ENCODE measurements at places on chromosomes 11 and 22.

- H3K4me1 ChIP-seq, result no peaks in the 10 kb centered on the region
- no peak overlapping the region for H3K27ac ChIP-seq
- H3K4me3 ChIP-seq, result no peak overlapping the region
- no peak for DNase-seq
Measured at GRCh38 chr11:121887569-121887968, 228.4 kb downstream of the BLID start.

GRCh38 chr22:30223303-30223702 is 23.3 kb downstream of the LIF start:
- no peak for DNase-seq
- no peak overlapping the region for H3K4me3 ChIP-seq
- H3K27ac ChIP-seq, result no peak overlapping the region
- H3K4me1 ChIP-seq, result no peaks in the 10 kb centered on the region
- no peaks in the 10 kb centered on the region for H3K36me3 ChIP-seq
- no peaks in the 10 kb centered on the region for H3K27me3 ChIP-seq

DNA sequence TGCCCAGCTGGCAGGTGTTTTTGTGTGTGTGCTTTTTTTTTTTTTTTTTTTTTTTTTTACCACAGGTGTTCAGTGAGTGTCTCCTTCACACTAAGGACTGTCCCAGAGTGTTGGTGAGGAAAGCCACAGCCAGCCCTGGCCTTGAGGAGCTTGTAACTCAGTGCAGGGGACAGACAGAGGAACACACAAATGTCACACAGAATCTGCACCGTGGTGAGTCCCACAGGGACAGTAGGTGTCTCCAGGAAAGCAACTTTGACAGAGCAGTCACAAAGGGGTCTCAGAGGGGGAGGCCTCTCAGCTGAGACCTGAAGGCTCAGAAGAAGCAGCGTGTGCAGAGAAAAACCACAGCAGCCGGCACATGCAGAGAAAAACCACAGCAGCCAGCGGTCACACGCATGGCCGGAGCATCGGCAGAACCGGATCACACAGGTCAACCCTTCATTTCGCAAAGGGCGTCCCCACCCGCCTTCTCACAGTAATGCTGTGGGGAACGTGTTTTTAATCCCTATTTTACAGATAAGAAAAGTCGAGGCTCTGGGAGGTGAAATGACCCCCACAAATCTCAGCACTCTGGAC is 101.7 kb upstream of the PRR5 start:
- no peaks in the 10 kb centered on the region for H3K4me1 ChIP-seq
- DNase-seq, result no peak
- H3K4me3 ChIP-seq, result no peak overlapping the region
- H3K27ac ChIP-seq, result no peak overlapping the region
- H3K36me3 ChIP-seq, result no peaks in the 10 kb centered on the region
- H3K27me3 ChIP-seq, result no peaks in the 10 kb centered on the region

DNA sequence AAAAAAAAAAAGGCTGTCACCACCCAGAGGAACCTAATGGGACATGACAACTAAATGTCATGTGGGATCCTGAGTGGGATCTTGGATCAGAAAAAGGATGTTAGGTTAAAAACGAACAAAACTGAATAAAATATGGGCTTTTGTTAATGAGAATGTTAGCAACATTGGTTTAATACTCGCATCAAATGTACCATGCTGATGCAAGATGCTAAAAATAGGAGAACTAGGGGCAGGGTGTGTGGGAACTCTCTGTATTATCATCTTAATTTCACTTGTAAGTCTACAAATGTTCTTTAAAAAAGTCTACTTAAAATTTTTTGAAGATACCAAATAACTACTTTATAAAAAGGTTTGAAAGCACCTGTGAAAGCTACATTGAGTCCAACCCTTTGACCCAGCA is 88.8 kb upstream of the PRR5 start:
- no peaks in the 10 kb centered on the region for H3K36me3 ChIP-seq
- H3K4me1 ChIP-seq, result no peaks in the 10 kb centered on the region
- DNase-seq, result no peak

DNA sequence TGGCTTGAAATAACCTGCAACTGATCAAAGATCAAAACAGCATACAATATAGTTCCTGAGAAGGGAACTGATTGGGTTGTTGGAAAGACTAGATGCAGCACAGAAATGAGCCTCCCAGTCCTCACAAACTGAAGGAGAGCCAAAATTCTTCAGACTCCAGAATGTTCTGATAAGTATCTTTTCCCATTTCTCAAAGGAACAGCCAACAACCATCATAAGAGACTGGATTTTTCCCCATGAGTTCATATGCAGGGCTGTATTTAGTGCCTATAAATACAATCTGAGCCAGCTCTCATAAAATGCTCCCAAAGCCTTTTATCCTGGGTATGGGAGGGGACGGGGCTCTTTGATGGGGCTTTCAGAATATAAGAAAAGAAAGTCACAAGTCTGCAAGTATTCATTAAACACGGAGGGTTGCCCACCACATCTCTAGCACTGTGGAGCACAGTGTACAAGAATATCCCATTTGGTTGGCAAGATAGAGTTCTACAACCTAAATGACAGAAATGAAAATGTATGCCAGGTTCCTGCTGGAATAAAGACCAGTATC is 50.7 kb upstream of the LYVE1 start:
- no peak overlapping the region for H3K4me3 ChIP-seq
- H3K27me3 ChIP-seq, result no peaks in the 10 kb centered on the region
- H3K27ac ChIP-seq, result no peak overlapping the region

DNA sequence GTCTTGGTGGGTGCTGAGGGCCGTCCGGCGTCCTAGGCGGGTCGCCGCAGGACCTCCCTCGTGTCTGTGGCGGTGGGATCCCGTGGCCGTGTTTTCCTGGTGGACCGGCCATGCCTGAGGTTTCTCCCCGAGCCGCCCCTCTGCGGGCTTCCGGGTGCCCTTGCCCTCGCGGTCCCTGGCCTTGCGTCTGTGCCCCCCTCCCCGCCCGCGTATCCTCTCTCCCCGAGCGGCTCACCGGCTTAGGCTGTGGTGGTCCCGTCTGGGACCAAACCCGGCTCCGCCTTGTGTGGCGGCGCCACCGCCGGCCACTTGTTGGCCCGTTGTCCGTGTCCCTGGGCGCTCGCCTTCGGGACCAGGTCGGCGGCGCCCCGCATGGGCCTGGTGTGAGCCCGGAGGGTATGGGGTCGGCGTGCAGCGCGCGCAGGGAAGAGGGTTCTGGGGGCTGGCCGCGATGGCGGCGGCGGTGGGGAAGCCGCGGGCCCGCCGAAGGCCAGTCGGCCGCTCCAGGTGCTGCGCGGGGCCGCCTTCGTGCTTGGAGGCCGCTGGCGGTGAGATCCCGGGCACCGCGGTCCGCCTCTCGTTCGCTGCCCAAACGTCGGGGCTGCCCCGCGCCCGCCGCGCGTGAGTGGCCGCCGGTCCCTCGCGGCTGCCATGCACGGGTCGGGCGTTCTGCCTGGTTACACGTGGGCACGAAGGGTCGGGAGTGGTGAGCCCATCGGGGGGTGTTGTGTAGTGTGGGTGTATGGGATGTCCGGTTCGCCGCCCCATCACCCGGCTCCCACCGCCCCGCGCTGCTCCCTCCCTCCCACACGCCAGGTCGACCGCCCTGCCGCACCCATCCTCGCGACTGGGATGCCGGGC is 3899.1 kb upstream of the OR11H1 start:
- no peak overlapping the region for H3K4me3 ChIP-seq
- H3K27ac ChIP-seq, result no peak overlapping the region
- H3K36me3 ChIP-seq, result no peaks in the 10 kb centered on the region
- H3K27me3 ChIP-seq, result no peaks in the 10 kb centered on the region

GRCh38 chr22:20741008-20741633 is 32.8 kb upstream of the SERPIND1 start:
- H3K36me3 ChIP-seq, result peaks cover 1% of the 10 kb centered on the region
- no peaks in the 10 kb centered on the region for H3K27me3 ChIP-seq
- H3K4me3 ChIP-seq, result no peak overlapping the region
- no peak overlapping the region for H3K27ac ChIP-seq
- no peaks in the 10 kb centered on the region for H3K4me1 ChIP-seq
- no peak for DNase-seq

DNA sequence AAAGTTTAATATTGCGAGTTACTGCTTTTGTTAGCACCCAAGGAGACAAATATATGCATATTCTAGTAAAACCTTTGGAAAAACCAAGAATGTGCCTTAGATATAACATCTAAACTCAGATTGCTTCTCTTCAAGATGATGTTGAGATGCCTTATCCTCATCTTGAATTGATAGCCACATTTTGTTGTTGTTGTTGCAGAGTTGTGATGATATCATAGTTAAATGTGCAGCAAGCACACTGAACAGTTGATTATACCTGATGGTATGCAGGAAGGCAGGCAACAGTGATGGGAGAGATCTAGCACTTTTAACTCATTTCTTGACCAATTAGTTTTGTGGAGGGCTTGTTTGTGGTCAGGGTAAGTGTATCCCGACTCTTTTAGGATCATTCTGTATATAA is 48.0 kb downstream of the KDM2A start:
- no peaks in the 10 kb centered on the region for H3K36me3 ChIP-seq
- no peaks in the 10 kb centered on the region for H3K4me1 ChIP-seq
- H3K27ac ChIP-seq, result no peak overlapping the region
- DNase-seq, result no peak
- H3K4me3 ChIP-seq, result no peak overlapping the region
- no peaks in the 10 kb centered on the region for H3K27me3 ChIP-seq

DNA sequence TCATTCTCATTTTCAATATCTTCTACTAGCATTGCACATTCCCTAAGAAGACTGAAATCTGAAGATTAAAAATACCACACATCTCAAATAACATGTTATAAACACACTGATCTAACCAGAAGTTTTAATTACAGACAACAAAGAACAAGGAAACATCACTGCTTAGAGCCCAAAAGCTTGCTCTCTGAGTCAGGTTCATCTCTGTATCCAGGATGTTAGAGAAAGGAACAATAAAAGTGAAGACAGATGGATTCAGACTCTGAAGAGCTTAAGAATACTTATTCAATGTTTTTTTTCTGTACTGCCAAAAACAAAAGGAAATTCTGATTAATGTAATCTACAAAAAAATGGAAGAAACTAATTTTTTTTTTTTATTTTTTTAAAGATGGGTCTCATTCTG is 16.5 kb downstream of the RDX start:
- no peak overlapping the region for H3K27ac ChIP-seq
- H3K36me3 ChIP-seq, result no peaks in the 10 kb centered on the region
- no peaks in the 10 kb centered on the region for H3K27me3 ChIP-seq
- H3K4me1 ChIP-seq, result no peaks in the 10 kb centered on the region
- no peak overlapping the region for H3K4me3 ChIP-seq

- no peaks in the 10 kb centered on the region for H3K4me1 ChIP-seq
- H3K36me3 ChIP-seq, result no peaks in the 10 kb centered on the region
- H3K4me3 ChIP-seq, result peak overlapping the region; percentile 82
- no peaks in the 10 kb centered on the region for H3K27me3 ChIP-seq
- peak overlapping the region; percentile 2 for H3K27ac ChIP-seq
Measured at GRCh38 chr11:46616551-46617133, 385 bp downstream of the HARBI1 start.

- H3K27ac ChIP-seq, result no peak overlapping the region
- no peak overlapping the region for H3K4me3 ChIP-seq
- no peaks in the 10 kb centered on the region for H3K27me3 ChIP-seq
Measured at GRCh38 chr11:100918551-100919500, 210.8 kb downstream of the PGR start.

DNA sequence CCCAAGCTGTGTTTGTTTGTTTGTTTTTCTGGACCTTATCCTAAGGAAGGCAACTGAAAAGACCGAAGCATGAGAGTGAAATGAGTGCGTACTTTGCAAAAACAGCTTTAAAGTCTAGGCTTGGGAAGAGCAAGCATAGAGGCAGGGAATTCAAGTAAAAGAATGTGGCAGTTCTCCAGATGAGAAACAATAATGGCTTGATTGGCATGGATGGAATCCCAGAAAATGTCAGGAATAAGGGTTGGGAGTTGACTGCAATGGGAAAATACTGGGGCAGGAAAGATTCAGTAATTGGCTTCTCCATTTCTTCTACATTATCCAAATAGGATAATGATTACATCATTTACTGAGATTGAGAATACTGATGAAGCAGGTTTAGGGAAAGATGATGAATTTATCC is 17.5 kb downstream of the SAAL1 start:
- H3K27ac ChIP-seq, result no peak overlapping the region
- no peak overlapping the region for H3K4me3 ChIP-seq
- peaks cover 3% of the 10 kb centered on the region for H3K36me3 ChIP-seq
- H3K4me1 ChIP-seq, result no peaks in the 10 kb centered on the region
- H3K27me3 ChIP-seq, result no peaks in the 10 kb centered on the region

DNA sequence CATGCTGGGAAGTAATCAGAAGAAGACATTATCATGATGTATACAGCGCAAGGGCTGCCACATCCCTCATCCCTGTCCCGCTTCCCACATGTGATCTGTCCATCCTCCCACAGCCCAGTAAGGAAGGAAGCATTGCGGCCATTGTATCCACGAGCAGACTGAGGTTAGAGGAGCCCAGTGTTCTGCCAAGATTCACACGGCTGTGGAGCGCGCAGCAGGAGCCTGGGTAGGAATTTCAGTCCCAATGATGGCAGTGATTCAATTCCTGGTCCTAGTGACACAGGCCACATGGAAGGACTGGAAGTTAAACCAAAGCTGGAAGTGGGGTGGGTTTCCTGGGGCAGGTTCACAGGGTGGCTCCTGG is 89.2 kb downstream of the RTL6 start:
- H3K4me1 ChIP-seq, result no peaks in the 10 kb centered on the region
- DNase-seq, result no peak
- no peak overlapping the region for H3K27ac ChIP-seq
- H3K27me3 ChIP-seq, result no peaks in the 10 kb centered on the region

DNA sequence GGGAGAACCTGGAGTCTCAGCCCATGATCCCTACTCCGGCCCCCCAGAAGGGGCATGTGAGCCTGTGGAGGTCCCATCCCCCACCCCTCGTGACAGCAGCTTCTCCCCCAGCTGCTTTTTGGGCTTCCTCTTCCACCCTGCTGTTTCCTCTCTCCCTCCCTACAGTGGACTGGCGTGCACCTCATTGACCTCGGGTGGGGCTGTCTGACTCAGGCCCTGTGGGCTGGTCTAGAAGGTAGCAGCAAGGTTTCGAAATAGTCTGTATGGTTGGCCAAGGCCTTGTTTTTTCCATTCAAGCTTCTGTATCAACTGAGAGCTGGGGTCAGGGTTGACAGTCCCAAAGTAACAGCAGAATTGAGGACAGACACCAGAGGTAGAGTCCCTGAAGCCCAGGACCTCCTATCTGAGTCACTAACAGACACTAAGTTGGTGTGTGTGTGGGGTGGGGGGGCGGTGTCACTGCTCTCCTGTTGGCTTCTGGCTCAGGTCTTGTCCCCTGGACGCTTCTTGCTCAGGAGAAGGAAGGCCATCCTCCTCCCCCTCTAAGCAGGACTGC is 7.7 kb downstream of the SLC37A2 start:
- peaks cover 7% of the 10 kb centered on the region for H3K4me1 ChIP-seq
- H3K4me3 ChIP-seq, result no peak overlapping the region
- no peak overlapping the region for H3K27ac ChIP-seq

- H3K4me3 ChIP-seq, result no peak overlapping the region
- no peak for DNase-seq
- no peaks in the 10 kb centered on the region for H3K4me1 ChIP-seq
- H3K36me3 ChIP-seq, result no peaks in the 10 kb centered on the region
- no peaks in the 10 kb centered on the region for H3K27me3 ChIP-seq
Measured at GRCh38 chr11:76849376-76849775, 11.3 kb upstream of the ACER3 start.

Measured in mesendoderm (in vitro differentiated cells).